ENCODE measurements at places on chromosomes 13 and 19.

DNA sequence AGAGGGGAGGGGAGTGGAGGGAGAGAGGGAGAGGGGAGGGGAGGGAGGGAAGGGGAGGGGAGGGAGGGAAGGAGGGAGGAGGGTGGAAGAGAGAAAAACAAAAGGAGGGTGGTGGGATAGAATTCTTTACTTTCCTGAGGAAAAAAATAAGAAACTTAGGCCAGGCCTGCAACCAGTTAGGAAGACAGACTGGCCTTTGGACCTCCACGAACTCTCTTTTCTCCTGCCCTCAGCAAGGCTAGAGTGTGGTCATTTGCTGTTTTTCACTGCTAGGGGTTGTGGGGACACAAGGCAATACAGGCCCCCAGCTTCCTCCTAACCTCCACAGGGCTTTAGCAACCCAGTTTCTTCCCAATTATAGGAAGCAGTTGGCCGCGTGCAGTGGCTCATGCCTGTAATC is 4.2 kb downstream of the CCDC8 start:
- no peak for DNase-seq

DNA sequence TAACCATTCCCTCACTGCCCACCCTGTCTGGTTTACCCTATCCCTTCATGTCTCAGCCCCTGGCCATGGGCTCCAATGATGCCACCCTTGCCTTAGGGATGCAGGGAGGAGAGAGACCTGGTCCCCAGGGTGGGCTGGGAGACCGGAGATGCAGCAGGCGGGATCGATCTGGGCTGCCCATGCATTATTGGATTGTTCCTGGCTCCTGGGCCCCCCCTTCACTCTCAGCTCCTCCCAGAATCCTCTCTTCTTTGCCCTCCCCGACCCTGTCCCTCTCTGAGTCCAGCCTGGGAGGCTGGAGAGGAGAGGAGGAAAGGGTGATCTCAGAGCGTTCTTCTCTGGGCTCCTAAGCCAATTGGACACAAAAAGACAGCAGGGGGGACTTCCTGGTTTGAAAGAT is 5.8 kb downstream of the KASH5 start:
- no peak for DNase-seq

- DNase-seq: no peak
Measured at GRCh38 chr13:51823863-51824262, 19.9 kb upstream of the DHRS12 start.

DNA sequence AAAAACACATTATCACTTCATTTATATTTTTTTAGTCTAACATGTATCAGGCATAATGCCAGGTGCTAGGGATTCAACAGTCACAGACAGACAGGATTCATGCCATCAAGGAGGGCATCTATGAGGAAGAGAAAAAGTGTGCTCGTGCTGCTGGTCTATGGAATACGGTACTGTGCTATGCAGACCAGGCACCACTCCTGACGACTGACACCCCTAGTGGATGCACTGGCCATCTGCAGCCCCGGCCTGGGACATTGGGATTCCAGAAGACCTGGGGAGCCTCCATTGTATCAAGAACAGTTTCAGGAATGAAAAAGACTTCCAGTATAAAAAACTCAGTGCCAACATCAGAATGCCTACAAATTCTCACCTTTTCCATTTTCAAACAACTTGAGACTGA is 94.0 kb downstream of the KLF12 start:
- no peak for DNase-seq

DNA sequence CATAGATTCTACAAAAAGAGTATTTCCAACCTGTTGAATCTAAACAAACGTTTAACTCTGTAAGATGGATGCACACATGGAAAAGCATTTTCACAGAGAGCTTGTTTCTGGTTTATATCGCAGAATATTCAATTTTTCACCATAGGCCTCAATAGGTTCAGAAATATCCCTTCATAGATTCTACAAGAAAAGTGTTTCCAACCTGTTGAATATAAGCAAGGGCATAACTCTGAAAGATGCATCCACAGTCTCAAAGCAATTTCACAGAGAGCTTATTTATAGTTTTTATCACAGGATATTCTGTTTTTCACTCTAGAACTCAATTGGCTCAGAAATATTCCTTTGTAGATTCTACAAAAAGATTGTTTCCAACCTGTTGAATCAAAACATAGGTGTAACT is 1483.6 kb downstream of the UQCRFS1 start:
- DNase-seq: no peak

DNA sequence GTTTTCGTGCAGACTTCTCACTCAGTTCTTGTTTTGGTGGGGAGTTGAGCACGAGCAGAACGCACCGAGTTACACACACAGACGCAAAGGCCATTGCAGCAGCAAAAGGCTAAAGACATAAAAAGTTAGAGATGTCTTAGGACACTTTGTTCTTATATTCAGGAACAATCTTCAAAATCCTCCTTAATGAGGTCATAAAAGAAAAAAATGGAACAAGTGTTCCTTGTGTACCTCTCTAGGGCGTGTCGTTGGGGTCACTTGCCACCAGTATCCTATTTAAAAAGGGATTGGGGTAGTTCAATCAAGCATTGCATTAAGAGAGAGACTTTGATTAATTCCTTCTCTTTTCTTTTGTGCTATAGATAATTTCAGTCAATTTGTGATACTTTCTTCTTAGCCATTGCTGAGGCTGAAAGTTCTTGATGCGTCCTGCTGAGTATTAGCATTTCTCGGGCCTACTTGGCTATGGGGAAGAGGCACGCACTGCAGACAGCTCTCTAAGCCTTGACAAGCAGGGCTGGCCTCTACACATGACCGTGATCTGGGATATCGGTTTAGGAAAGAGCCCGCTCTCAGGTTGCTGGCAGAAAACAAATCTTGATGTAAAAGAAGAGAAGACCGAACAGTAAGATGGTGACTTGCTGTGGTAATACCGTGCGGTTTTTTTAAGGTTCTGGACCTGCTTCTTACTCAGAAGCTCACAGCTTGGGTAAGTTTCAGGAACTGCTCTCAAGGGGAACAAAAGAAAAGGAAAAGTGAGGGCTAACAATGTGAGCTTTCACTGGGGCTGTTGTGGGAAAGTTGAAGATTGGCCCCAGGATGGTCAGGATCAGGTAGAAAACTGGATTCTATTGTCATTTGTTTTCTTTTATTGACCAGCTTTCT is 223.6 kb downstream of the TM9SF2 start:
- no peak for DNase-seq

DNA sequence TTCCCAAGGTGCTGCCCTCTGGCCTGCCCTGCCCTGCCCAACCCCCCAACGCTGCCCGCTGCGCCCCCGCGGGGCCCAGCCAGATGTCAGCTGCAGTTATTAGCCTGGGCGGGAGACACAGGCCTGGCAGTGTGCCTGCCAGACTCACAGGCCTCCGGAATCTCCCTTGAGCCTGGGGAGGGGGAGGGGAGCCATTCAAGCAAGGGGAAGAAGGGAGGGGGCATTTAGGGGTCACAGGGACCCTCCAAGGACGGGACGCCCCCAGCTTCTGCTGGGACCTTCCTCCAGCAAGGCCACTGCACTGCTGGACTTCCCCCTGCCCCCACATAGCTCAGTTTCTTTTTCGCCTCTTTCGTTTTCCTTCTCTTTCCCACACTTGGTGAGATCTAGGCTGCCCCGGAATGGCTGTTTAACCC is 2.6 kb upstream of the JUNB start:
- no peak for DNase-seq

GRCh38 chr13:100388923-100389322 is 199.7 kb downstream of the GGACT start:
- DNase-seq: no peak

DNA sequence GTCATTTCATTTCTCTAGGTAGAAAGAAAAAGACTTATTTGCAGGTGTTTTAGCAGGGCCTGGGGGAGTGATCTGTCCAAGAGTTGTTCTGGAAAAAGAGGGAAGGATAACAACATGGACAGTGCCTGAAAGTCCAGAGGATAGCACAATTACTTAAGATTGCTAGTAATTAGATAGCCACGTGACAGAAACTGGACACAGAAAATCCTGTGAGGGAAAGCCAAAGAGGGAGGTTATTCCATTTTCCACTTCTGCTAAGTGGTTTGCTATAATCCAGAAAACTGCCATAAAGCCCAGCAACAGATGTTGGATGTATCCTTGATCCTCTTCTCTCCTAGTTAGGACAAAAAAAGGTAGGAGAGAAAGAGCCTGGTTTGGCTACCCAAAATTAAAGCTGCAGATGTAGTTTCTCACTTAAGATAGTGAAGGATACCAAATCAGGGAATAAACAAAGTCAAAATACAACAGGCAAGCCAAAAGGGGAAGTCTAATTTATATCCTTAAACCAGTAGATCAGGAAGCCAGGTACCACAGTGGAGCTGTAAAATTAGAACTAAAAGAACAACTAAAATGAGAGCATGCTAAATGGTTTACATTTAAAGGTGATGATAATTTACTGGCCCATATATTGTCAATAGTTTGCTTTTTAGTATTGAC is 140.2 kb downstream of the VWA8 start:
- DNase-seq: no peak

DNA sequence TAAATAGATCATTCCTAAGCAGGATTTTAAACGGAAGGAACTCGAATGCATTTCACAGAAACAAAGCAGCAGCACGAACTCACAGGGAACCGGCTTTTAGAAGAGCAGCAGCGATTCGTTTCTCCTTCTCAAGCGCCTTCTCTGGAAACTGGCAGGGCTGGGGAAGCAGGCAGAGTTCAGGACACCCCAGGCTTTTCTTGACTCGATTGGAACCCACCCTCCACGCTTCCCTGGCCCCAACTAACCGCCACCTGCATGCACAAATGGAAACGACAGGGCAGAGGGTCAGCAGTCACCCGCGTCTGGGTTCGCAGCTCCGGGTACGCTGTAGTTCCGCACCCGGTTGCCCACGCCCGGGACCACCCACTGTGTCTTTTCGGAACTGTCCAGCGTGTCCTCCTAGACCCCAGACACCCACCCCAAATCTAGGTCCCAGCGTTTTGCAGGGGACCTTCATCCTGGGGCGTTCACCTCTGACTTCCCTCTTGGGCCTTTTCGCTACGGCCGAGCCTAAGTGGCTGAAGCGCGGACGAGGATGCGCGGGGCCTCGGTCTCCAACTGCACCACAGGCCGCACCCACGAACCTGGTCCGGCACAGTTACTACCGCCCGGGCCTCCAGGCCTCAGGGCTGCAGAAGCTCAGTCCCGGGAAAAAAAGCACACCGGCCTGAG is 500 bp downstream of the ZFP30 start:
- no peak for DNase-seq

DNA sequence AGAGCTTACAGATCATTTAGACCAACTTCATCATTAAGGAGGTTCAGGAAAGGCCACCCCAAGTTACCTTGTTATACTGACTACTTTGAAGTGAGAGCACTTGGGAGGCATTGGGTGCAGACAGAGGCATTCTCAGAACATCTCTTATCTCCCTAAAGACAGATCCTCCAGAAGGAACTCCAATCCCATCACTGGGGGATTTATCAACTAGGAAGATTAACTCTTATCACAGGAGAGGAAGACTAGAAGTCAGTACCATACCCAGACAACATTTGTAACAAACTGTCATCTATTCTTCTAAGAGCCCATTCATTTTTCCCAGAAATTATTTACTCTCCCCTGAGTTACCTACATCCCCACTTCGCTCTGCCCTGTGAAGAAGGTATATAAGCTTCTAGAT is 5.8 kb upstream of the RFXAP start:
- DNase-seq: no peak

GRCh38 chr13:46605076-46605824 is 52.3 kb downstream of the LRCH1 start:
- DNase-seq: no peak

DNA sequence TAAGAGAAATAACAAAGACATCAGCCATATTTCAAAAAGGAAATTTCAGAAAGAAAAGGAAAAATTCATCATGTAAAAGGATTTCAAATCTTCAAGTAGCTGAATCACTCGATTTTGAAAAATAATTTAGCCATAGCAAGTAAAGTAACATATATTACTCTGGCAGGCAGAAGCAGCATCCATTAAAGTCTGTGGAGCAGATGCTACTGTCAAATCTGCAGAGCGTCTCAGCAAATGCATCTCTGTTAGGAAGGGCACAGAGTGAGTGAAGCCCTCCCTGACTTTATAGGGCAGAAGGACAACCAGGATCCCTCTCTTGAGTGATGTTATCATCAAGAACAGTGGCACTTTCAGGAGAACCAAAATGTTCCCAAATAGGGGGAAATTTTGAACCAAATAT is 445.5 kb downstream of the EFNB2 start:
- no peak for DNase-seq

GRCh38 chr19:6238643-6239281 is 41.0 kb downstream of the MLLT1 start:
- DNase-seq: no peak

DNA sequence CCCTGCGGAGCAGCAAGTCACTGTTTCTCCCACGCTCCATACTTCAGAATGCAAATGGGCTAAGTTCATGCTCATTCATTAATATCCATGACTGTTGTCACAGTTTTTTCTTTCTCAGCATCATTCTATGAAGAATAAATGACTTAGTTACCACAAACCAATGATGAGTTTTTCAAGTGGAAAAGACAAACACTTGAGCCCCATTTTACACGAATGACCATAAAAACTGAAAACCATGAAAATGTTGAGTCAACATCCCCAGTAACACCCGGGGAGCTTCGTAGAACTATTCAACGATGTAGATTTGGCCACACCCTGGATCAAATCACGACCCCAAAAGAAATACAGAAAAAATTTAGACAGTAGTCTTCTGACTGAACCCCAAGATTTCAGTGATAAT is 99.8 kb upstream of the GJB6 start:
- DNase-seq: no peak

DNA sequence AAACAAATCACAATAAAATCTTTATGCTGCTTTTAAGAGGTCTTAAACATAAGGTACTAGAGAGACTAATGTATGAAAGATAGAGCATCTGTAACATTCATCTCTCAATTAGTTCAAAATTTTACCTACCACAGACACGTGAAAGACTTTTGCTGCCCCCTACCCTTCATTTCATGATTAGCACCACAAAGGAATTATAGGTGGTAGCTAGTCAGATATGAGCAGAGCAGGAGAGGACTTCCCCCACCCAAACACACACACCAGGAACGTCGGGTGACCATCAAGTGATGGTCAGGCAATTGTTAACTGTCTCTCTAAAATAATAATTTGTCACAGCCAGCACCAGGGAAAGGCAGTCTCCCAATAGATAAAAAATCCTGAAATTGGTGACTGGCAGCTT is 1531.7 kb upstream of the SPRY2 start:
- peak; percentile 10 for DNase-seq

- DNase-seq: peak; percentile 87
Measured at GRCh38 chr19:3132971-3133792, 2.7 kb upstream of the GNA15 start.

All from NCI-H2081 treated with DMSO at 0.1 percent for 48 hours (cell line).